ENCODE measurements at places on chromosomes 1 and 21.

DNA sequence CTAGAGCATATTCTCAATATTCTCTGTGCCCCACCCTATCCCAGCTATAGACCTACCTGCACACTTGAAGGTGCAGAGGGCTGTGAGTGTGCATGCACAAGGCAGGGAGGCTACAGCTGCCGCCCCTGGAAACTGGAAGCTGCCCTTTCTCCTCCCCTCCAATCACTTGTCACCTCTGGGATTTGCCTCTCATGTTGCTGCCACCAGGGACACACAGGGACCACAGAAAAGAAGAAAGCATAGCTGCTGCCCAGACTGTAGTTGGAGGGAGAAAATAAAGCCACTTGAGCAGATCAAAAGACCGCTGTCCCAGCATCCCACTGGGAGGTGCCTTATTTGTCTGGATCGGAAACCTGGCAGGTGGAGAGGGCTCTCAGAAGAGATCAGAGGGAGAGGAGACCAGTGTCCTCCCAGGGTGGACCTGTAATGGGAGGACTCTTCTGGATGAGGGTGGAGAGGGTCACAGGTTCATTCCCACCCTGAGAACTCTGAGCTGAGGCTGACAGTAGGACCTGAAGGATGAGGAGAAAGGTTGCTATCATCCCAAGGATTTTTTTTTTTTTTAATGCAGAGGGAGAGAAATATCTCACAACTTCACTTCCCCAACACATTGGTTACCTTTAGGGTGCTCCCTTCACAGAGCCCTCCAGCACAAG lies 7.6 kb upstream of the INPP5B start:
- no peak for DNase-seq

DNA sequence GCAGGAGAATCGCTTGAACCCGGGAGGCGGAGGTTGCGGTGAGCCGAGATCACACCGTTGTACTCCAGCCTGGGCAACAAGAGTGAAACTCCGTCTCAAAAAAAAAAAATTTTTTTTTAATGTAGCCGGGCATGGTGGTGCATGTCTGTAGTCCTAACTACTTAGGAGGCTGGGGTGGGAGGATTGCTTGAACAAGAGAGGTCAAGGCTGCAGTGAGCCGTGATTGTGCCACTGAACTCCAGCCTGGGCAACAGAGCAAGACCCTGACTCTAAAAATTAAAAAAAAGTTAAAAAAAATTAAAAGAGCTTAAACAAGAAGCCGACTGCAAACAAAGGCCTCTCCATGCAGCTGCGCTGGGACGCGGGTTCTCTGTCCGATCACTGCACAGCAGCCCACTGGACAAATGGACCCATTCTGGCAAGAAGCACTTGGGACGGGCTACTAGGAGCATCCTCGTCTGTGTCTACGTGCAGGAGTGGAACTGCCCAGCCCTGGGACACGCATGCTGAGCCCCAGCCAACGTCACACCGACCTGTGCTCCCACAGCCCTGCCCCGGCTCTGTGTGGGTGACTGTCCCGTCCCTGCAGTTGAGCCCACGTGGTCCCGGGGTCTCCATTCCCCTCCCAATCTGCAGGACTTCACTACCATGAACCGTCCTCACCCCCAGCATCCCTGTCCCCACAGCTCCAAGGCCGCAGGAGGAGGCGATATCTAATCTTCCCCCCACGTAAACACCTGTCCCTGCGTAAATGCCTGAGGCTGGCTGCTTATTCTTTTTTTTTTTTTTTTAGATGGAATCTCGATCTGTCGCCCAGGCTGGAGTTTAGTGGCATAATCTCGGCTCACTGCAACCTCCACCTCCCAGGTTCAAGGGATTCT lies 12.3 kb downstream of the SLC35E2B start:
- no peak for DNase-seq

- DNase-seq, result no peak
Measured at GRCh38 chr1:6197746-6198427, 1.5 kb downstream of the RPL22 start.

DNA sequence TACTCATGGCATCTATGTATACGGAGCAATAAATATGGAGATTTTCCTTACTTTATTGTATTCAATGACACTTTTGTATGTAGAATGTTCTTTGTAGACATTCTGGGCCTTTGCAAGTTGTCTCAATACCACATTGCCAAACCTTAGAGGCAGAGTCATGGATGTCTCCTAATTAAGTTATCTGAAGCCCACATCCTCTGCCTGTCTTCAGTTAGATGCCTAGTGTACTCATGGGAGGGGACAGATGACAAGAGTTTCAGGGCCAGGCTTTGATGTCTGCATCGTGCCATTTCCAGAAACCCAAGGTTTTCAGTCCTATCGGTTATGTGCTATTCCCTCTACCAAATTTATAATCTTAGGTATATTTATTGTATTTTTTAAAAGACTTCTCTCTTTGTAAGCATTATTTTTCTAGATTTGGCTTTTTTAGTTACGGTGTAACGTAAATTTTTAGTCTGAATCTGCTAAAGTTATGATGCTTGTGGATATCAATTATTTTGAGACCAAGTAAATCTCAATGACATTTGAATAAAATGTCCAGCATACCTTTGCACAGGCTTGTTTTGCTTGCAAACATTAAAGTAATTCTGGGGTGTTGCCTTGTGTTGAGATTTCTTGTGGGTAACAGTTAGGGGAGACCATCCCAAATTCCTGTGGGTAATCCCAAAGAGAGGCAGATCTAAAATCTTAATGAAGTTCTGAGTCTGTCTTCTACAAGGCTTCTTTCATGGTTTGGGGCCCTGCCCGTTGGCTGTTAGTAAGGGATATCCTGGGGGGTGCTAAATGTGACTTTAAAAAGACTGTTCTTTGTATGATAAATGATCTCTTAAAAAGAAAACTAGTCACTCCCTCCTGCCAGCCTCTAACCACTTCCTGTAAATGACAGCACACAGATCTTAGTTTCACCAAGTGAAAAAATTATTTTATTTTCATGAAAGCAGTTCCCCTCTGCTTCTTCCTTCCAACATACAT lies 8.0 kb upstream of the MACF1 start:
- DNase-seq, result no peak

- DNase-seq, result peak; percentile 61
Measured at GRCh38 chr1:179080866-179081686, 794 bp upstream of the TOR3A start.

DNA sequence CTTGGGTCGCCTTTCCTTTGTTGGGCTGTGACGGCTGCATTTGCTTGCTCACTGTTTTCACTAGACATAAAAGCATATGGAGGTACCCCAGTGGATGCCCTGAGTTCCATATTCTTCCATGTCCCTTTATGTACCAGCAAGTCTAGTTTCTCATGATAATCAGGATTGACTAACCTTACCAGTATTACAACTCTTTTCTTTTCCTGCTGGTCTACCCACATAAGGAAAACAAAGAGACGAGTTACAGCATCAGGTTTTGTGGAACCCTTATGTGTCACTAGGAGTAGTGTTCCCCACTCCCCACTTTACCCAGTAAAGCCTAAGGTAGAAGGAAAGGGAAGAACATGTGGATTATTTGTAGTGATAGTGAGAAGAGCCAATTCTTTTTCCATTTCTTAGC lies 16.4 kb upstream of the CENPF start:
- no peak for DNase-seq

- no peak for DNase-seq
Measured at GRCh38 chr1:101298663-101299062, 61.8 kb downstream of the S1PR1 start.
